Caudate nucleus (tissue), 63 donors: ENCODE measurements at places on chromosomes 1 and 21.

DNA sequence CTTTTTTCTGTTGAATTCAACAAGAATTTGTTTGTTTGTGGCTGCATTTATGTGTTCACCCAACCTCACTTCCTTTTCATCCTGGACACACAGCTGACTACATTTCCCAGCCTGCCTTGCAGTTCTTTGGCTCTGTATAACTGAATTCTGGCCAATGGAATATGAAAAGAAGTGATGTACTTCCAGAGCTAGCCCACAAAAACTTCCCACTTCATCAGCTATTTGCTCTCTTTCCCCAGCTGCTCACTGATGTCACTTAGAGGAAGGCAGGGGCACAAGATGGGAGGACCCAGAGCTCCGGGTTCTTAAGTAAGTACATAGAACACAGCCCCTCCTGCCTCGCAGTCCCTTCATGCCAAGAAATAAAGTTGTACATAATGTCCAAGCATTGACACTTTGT is 235.0 kb upstream of the FGGY start:
- DNase-seq: no peak

- no peak for DNase-seq
Observed at GRCh38 chr1:90382161-90382560, 334.9 kb downstream of the BARHL2 start.

DNA sequence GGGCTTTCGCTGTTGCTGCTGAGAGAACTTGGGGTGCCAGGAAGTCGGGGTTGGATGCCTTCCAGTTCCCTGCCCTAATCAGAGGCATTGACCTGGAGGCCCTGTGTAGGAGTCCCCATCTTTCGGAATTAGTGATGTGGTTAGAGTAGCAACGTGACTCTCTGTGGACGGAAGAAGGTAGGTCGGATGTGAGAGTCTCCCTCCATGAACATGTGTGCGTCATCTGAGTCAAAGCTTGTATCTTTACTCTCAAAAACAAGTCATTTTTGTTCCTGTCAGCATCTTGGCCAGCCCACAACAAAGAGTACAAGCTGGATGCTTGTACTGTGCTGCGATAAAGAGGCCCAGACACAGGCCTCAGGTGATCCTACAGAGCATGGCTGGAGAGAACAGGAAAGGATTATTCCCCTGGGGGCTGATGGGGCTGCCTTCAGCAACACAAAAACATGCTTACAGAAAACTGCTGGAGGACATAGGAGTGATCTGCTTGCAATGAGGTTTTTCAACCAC is 31.0 kb upstream of the IL10 start:
- no peak for DNase-seq

- no peak for DNase-seq
Observed at GRCh38 chr1:183882335-183883167, 77.6 kb downstream of the RGL1 start.

DNA sequence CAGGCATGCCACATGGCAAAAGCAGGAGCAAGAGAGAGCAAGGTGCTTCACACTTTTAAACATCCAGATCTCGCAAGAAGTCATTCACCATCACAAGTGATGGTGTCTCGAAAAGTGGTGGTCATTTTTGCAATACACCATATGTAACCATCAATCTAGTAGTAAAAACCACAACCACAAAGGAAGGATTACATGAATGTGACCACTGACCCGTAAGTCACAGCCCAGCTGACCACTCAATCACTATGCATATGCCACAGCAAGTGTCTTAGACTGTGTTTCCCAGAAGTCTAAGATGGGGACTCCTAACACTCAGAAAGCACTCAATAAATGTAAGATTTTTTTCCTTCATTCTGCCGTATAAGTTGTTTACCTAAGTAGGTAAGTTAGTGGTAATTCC is 76.9 kb downstream of the FH start:
- DNase-seq: no peak

GRCh38 chr1:218345673-218346390 is 696 bp downstream of the TGFB2 start:
- DNase-seq: no peak

- no peak for DNase-seq
Observed at GRCh38 chr1:156895455-156895812, 1.9 kb downstream of the PEAR1 start.

- DNase-seq: peak; percentile 3
Observed at GRCh38 chr21:28489162-28489561, 503.5 kb downstream of the LTN1 start.

DNA sequence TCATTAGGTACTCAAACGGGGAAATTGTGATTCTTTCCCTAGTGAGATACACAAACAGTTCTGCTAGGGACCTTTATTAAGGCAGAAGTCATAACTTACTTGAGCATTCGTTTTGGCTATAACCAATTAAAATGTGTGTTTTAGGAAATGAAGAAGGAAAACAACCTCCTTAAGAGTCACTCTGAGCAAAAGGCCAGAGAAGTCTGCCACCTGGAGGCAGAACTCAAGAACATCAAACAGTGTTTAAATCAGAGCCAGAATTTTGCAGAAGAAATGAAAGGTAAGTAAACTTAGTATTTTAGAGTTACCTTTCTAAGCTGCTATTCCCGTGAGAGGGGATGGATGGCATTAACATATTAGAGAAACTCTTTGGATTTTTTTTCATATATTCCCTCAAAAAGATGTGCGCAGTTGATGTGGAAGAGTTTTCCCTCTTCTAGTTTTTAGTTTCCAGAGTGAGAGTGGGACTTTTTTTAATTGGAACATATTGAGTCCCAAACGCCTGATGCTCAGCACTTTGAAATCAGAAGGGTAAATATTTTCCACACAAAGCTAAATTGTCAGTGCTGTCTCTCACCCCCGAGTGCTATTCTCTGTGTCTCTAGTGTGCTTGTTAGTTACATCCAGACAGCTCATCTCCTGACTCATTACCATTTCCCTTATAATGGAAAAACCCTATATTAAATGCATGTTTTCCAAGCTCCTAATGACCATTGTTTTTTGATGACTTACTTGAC is 34.9 kb downstream of the CENPF start:
- DNase-seq: no peak

DNA sequence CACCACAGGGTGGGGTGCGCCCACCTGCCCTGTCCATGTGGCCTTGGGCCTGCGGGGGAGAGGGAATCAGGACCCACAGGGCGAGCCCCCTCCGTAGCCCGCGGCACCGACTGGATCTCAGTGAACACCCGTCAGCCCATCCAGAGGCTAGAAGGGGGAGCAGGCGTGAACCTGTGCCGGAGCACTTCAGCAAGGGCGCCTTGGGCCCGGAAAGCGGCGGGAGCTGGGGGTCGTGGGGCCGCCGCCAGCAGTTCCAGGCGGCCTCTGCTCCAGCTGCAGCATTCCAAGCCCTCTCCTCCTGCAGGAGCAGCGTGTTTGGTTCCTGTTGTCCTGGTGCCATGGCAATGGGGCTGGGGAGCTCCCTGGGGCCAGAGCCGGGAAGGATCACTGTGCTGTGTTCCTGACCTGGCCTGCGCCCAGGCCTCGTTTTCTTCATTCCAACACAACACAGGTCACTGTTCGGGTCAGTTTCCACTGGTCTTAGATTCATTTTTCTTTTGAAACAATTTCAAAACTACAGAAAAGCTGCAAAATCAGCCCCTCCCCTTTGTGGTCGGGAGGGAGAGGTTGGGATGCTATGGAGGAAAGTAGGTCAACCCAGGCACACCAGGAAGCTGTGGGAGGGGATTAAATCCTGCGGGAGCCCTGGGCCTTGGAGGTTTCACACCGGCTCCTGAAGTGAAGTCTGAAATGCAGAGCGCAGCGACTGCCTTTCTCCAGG is 18.8 kb downstream of the SLX9 start:
- no peak for DNase-seq

GRCh38 chr1:46587069-46587468 is 17.0 kb downstream of the MKNK1 start:
- DNase-seq: peak; percentile 10

DNA sequence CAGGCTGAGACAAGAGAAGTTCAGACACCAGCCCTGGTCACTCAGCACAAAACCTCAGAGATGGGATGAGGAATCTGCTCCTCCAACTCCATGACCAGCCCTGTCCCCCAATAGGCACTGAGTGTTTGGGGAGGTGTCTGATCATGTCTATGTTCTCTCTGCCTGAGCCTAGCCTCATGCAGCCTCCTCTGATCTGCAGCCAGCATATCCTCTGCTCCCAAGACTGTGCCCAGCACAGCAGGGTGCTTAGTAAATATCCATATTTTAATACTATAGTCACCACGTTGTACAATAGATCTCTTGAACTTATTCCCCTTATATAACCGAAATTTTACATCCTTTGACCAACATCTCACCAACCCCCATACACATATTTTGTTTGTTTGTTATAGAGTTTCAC is 202.9 kb downstream of the MATN1 start:
- DNase-seq: no peak

GRCh38 chr1:93735722-93736121 is 54.1 kb upstream of the BCAR3 start:
- DNase-seq: no peak

GRCh38 chr1:243375596-243375995 is 119.8 kb downstream of the SDCCAG8 start:
- no peak for DNase-seq

DNA sequence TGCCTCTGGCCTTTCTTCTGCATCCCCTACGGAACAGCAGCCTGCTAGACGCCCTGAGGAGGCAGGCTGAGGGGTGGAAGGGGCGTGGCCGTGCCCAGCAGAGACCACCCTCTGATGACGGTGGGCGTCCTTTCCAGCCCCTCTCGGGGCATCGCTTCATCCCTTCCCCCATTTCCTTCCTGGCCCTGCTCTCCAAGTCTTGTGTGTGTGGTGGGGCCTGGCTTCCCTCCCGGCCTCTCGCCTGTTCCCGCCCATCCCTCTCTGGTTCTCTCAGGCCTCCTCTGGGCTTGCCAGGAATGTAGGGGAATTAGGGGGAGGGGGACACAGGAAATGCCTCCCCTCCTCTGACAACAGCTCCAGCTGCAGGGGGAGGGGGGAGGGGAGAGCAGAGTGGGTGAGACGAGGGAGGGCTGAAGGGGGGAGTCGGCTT is 51.1 kb downstream of the SKI start:
- DNase-seq: no peak

- no peak for DNase-seq
Observed at GRCh38 chr1:209720326-209720725, 15.7 kb downstream of the HSD11B1 start.

DNA sequence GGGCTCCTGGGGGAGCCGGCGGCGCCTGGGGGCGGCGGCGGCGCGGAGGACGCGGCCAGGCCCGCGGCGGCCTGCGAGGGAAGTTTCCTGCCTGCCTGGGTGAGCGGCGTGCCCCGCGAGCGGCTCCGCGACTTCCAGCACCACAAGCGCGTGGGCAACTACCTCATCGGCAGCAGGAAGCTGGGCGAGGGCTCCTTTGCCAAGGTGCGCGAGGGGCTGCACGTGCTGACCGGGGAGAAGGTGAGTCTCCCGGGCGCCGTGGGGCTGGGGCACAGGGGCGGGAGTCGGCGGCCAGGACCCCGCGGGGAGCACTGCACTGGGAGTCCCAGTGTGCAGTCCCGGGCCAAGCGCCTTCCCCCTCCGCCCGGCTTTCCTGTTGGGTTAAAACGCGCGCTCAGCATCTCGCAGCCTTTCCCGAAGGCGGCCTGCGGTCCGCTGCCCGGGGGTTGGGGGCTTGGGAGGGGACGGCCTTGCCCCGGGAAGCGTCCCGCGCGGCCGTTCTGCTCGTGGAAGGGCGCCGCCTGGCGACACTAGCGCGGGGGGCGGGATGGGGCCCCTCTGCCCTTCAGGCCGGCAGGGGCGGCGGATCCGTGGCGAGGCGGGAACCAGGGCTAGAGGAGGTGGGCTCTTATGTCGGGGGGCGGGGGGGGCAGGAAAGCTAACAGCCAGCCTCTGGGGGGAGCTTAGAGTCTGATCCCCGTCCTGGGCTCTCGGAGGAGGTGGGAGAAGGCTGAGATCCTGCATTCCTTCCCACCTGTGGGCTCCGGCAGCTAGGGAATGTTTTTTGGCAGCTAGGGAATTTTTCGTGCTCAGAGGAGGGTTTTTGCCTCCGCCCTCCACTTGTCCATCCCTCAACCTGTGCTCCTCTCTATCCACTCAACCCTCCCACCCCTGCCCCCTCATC is 1.1 kb downstream of the HUNK start:
- DNase-seq: no peak

DNA sequence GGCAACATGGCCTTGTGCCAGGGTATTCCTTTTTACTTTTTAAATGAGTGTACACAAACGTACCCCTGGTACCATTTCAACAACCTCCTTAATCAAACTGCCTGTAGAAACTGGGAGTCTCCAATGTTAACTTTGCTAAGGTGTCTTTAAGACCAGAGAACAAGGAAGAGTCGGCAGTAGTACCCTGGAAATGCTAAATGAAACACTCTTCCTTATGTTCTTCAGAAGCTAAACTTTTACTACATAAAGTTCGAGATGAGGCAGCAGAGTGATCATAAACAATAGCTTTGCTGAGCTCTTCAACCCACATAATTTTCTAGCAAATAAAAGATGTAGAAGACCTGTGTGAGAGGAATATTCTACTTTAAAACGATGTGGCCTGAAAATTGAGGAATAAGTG is 297.7 kb upstream of the NRIP1 start:
- no peak for DNase-seq

- no peak for DNase-seq
Observed at GRCh38 chr1:230610589-230610988, 31.7 kb upstream of the COG2 start.

- no peak for DNase-seq
Observed at GRCh38 chr1:55129194-55129728, 85.9 kb downstream of the USP24 start.

DNA sequence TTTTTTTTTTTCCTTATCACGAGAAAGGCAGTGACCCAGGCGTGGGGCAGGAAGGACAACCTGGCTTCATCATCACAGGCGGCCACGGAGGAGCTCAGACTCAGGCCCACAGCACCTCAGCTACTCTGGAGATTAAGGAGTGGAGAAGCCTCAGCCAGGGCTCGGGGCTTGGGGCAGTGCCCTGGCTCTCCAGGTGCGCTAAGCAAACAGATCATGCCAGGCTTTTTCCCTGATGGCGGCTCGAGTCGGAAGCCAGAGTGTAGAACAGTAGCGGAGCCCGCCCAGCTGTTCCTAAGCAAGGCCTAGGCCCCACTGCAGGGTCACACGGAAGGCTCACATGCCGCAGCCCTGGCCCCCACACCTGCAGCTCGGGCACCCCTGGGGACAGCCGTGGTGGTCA is 70.7 kb downstream of the AGPAT3 start:
- no peak for DNase-seq

DNA sequence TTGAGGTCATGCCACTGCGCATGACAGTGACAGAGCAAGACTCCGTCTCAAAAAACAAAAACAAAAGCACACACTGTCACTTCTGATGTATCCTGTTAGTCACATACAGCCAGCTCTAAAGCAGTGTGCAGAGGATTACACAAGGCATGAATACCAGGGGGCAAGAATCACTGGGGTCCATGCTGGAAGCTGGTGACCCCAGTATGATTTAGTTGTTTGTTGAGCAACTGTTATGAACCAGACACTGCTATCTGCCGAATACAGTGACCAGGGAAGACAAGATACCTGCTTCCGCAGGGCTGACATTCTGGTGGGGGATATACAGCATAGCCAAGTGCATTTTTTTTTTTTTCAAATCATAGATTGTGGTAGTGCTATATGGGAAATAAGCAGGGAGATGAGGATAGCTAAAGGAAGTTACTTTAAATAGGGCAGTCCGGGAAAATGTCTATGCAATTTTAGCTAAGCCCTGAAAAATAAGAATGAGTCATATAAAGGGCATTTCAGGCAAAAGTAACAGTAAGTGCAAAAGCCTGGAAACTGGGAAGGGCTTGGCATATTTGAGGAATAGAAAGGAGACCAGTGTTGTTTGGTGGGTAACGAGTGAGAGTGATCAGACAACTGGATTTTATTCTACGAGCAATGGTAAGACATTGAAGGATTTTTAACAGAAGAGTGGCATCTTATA is 69.7 kb downstream of the ADSS2 start:
- no peak for DNase-seq
